ENCODE measurements at places on chromosomes 7 and 10.

DNA sequence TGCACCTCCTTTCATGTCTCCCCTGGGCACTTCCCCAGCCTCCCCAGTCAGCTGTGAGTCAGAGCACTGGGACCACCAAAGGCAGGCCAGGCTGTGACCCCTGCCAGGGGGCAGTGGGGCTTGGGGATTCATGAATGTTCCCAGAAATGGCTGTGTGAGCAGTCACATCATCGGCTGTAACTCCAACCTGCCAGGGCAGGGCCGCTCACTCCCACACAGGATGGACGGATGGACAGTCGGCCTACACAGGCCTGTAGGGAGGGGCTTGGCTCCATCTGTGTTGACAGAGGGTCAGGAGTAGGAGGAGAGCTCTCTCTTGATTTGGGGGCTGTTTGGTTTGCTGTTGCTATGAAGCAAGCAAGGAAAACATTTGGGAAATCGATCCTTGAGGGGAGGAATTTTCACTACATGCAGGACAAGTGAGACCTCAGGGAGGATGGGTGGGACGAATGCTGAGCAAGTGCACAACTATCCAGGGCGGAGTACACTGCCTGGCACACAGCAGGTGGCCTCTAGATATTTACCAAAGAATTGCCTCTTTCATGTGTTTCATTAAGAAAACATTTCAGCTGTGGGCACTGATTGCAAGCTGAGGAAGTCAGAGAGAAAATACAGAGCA, 2.9 kb upstream of the IGFBP1 start:
- no peak for DNase-seq

- DNase-seq, result no peak
These were observed 76.4 kb downstream of the GRK5 start for GRCh38 chr10:119283818-119284217.

GRCh38 chr10:48324580-48324979, 18.1 kb downstream of the MAPK8 start:
- no peak for DNase-seq

DNA sequence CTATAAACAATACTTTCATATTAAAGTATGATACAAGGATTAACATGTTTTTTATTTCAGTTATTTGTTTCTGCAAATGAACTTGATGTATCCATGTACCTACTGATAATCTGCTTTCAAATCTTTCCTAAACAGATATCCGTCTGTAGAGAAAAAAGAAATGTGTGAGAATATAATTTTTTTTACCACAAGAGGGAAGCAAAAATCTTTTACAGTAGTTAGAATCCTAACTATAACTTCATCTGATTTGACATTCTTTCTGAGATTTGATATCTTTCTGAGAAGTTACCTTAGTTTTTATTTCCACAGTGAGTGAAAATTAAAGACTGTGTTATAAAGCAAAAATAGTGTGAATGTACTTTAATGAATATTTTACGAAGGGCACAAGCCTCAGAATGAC, 203.9 kb upstream of the PCLO start:
- DNase-seq, result no peak

GRCh38 chr10:44470784-44471183, 85.9 kb upstream of the CXCL12 start:
- no peak for DNase-seq

DNA sequence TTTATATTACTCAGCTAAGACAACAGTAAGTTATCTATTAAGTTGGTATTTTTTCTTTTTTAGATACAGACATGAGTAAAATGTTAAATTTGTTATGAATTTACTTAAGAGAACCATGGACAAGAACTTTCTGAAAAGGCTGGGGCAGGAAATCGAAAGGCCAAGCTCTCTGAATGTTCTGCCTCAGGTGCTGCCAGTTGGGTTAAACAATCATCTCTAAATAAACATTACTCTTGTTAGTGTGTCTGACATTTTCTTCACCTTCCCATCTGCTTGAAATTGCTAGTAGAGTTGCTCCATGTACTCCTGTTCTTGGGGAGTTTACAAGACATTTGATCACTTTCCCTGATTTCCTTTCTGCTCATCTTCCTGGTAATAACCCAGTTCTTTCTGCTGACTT, 87.5 kb downstream of the ANKRD7 start:
- no peak for DNase-seq

- peak; percentile 57 for DNase-seq
These were observed 249.7 kb downstream of the CREB5 start for GRCh38 chr7:28661826-28662595.

DNA sequence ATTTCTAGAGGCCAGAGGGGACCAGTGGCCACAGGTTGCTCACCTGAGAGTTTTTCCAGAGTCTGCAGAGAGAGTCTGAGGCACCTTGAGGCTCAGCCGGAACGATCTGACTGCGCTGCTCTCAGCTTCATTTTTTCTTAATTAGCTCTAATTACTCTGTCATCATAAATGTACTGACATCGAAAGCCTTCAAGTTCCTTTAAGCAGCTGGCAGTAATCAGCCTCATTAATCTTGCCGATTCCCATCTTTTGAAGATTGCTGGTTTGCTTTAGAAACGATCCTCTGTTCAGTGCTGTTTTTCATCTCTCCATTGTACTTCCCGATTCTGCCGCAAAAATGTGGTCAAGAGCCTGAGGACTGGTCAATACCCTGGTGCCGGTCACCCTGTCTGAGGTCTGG, 454.7 kb downstream of the TYW1 start:
- DNase-seq, result no peak

- no peak for DNase-seq
These were observed 20.5 kb upstream of the PPP1R3C start for GRCh38 chr10:91653219-91653870.

DNA sequence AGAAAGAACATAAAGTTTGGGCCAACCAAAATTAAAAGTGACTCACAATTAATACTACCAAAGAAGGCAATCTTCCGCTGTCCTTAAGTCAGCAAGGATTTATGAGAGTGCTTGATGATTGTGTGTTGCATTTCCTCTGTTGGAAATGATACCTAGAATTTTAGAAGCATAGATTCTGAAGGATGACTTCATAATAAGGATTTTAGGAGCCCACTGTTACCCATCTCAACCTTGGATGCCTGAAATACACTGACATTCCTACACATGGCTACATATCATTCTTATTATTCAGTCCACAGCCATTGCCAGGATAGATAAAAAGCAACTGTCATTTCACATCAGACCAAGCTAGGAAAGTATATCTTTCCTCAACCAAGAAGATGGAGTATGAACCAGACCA, 823.8 kb downstream of the LRMDA start:
- no peak for DNase-seq

DNA sequence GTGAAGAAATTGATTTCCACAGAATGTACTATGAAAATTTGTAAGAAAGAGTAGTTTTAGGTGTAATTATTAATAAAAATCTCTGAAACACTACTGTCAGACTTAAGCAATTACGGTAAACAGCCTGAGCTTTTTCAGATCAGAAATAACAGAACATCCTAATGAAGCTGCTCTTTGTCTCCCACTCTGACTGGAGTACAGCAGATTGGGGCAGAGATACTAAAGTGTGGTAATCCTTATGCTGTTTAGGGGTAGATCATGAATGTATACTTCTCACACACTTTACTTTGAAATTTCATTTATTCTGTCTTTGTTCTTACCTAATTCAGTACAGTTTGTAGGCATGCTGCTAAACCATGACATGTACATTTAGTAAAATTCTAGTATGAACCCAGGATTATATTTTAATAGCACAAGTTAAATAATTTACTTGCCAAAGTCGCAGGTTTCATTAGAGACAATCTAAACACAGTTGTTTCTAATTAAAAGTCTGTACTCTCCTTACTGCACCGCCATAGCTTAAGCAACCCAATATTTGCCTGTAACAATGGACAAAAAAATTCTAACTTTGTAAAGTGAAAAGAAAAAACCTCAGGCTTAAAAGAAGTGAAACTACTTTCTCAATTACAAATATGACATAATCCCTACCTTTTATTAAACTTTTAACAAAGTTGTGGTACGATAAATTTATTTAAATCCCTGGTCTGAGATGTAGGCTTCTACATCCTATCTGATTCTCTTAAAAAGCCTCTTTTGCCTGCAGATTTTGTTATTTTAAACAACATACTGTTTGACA, 88.8 kb downstream of the KMT2E start:
- DNase-seq, result no peak

GRCh38 chr10:124534231-124534798, 72.7 kb downstream of the LHPP start:
- peak; percentile 71 for DNase-seq

DNA sequence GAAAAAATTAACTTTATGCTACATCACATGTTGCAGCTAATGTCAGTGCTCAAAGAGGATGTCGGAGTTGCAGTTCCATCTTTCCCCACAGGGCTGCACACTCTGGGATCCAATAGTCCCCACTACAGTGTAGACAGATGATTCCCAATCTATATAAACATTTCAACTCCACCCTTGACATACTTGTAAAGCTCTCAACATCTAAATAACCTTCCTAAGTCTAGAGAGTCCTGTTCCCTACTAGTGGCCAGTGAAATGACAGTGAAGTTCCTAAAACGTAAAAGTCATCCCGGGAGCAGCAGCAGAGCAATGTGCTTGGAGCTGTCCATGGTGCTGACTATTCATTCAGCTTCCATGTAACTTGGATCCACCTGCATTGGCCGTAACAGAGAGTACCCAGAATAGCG, 145.1 kb downstream of the GRM8 start:
- DNase-seq, result peak; percentile 46

GRCh38 chr10:20034732-20035131, 218.5 kb downstream of the PLXDC2 start:
- no peak for DNase-seq

- DNase-seq, result peak; percentile 57
These were observed 80.5 kb downstream of the CCNY start for GRCh38 chr10:35416619-35417312.

GRCh38 chr10:13590886-13591285, 4.1 kb downstream of the PRPF18 start:
- no peak for DNase-seq
